ENCODE measurements at places on chromosomes 2 and 18. TPM values are rescaled to one million over a fixed set of nuclear protein-coding genes. Genes with fewer than 3 reads are reported as not detected.
A peak's percentile ranks its signal among the peaks of the same experiment; 100 is the strongest.

- DNase-seq: no peak
These were observed 51.1 kb downstream of the CTIF start for GRCh38 chr18:48589797-48590519.

DNA sequence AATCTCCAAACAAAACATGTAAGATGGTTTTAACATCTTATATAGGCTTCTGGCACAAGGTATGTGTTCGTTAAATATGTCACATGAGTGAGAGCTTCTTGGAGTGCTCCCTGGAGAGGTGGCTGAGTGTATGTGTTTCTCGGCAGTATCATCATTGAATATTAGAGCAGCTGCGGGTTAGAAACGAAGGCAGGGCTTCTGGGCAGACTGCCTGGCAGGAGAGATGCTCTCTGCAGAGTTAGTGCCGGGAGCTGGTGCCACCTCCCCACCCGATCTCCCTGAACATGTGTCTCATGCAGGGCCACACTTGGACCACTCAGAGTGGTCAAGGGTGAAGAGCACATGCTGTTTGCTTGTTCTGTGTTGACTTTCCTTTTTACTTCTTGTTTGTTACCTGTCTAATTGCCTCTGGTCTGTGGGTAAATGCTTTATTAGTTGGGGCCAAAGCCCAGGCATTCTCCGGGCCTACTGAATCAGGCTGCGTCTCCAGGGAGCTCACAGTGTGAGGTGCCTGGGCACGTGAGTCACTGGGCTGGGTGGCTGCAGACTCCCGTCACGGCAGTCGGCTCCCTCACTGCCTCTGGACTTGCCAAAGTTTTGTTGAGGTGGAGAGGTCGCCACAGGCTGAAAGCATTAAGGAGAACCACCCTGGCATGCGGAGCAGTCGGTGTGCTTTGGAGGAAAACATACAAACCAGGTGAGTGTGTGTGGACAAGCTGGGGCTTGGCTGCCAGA is 246.6 kb downstream of the FHOD3 start:
- no peak for DNase-seq

PROC gene
- polyA plus RNA-seq: not detected

DNA sequence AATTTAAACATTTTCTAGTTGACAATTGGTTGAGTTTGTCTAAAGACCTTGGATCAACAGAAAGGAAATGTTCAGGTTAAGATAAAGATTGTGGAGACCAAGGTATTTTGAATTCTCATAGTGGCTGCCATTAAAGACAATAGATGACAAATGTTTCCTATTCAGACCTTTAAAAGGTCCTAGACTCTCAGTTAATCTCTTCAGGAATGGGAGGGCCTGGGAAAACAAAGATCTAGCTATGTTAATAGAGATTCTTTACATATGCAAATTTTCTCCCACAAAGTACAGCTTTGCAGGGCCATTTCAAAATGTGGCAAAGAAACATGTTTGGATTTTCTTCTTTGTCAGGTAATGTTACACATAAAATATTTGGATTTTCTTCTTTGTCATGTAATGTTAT is 403.9 kb downstream of the SPAG16 start:
- DNase-seq: no peak

- no peak for DNase-seq
These were observed 75.3 kb downstream of the DNMT3A start for GRCh38 chr2:25266399-25266798.

GRCh38 chr2:71505770-71506140 is 52.4 kb downstream of the DYSF start:
- DNase-seq: no peak

GRCh38 chr2:191321861-191322662 is 76.9 kb downstream of the MYO1B start:
- peak; percentile 62 for DNase-seq

- no peak for DNase-seq
These were observed 47.2 kb downstream of the C1QL2 start for GRCh38 chr2:119111115-119111975.

DNA sequence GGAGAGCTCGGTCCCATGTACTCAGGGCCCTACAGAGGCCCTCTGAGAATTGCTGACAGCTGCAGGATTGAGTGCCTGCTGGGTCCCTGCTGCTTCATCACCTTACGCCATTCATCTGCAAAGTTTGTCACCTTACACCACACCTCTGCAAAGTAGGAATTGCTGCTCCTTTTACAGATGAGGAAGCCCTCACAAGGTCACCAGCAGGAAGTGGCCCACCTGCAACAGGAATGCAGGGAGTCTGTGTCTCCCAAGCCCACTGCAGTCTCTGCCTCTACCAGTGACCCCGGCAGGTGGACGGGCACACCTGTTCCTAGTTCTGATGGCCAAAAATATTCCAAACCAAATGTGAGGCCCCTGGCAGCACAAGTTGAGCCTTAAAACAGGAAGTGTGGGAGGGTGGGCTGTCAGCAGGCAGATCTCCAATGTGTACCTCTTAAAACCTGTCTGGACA is 441.4 kb downstream of the NBAS start:
- no peak for DNase-seq

GRCh38 chr18:33749834-33750233 is 171.8 kb downstream of the ASXL3 start:
- DNase-seq: no peak

All from cardiac muscle cell (in vitro differentiated cells and primary cell).